ENCODE measurements at places on chromosomes 11 and 22.

- no peak for DNase-seq
- H3K4me1 ChIP-seq: peaks cover 24% of the 10 kb centered on the region
- peaks cover 21% of the 10 kb centered on the region for H3K27me3 ChIP-seq
- H3K36me3 ChIP-seq: no peaks in the 10 kb centered on the region
These were observed 18.0 kb downstream of the CSNK2A3 start for GRCh38 chr11:11335043-11335442.

DNA sequence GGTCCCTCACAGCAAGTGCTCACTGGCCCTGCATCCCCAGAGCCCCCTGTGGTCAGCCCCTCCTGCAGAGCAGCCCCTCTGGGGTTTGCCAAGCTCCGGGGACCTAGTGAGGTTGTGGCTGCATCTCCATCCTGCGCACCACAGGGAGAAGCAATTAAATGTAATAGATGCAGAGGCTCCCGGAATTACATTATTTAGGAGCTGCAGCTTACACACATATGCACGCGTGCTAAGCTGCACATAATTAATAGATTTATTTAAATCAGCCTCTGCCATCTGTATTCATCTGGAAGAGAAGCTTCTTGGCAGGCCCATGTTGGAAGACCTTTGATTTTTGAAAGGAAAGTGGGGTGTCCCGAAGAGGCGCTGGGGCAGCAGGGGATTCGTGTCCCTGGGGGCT, 1271.5 kb downstream of the BRD1 start:
- H3K4me3 ChIP-seq: no peak overlapping the region
- H3K4me1 ChIP-seq: peaks cover 21% of the 10 kb centered on the region
- peaks cover 12% of the 10 kb centered on the region for H3K27me3 ChIP-seq
- H3K27ac ChIP-seq: no peak overlapping the region
- DNase-seq: no peak

GRCh38 chr11:6388748-6389147, 1.5 kb upstream of the SMPD1 start:
- H3K27ac ChIP-seq: no peak overlapping the region
- peaks cover 28% of the 10 kb centered on the region for H3K4me1 ChIP-seq
- peaks cover 5% of the 10 kb centered on the region for H3K36me3 ChIP-seq
- no peak for DNase-seq

- H3K4me3 ChIP-seq: no peak overlapping the region
- H3K27ac ChIP-seq: no peak overlapping the region
- H3K4me1 ChIP-seq: peaks cover 23% of the 10 kb centered on the region
- peaks cover 28% of the 10 kb centered on the region for H3K27me3 ChIP-seq
- H3K36me3 ChIP-seq: no peaks in the 10 kb centered on the region
- no peak for DNase-seq
These were observed 122.8 kb downstream of the SHANK2 start for GRCh38 chr11:71129624-71130023.

DNA sequence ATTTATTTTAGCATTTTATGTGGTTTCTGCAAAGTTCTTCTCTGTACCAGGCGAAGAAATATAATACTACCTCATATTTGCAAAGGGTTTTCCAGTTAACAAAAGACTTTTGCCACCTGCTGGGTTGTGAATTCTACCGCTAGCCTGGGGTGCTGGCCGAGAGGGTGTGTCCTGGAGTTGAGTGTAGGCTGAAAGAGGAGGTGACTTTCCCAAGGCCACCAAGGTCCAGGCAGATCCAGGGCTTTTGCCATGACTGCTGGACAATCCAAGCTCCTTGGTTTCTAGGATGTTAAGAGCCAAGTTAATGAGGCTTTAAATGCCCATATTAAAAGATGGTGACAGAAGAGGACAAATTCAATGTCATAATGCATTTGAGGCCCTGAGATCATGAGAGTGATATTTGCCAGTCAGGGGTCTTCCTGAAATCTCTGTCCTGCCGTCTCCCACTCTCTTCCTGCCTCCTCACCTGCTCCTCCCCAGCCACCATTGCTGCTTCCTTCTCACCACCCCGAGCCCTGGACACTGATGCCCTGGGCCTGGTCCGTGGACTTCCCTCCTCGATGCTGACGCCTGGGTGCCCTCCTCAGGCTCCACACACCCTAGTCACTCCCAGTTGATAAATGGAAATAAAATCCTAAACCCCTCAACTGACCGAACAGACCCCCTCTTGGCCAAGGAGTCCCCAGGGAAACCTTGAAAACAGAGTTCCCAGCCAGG, 825.6 kb downstream of the TBC1D22A start:
- no peak overlapping the region for H3K4me3 ChIP-seq
- peaks cover 17% of the 10 kb centered on the region for H3K27me3 ChIP-seq
- no peaks in the 10 kb centered on the region for H3K36me3 ChIP-seq
- DNase-seq: no peak

All from nephron progenitor cell (in vitro differentiated cells).